Occipital lobe (tissue), 3 donors: ENCODE measurements at places on chromosomes 3 and 15. TPM values are rescaled to one million over a fixed set of nuclear protein-coding genes. Genes with fewer than 3 reads are reported as not detected.

Gene GP5
- total RNA-seq = not detected

Gene EPHB3
- 3.9 TPM for total RNA-seq

Gene ETFA
- total RNA-seq = 66.3 TPM

Gene TTLL13
- 0.31 TPM for total RNA-seq

Gene ITPKA
- total RNA-seq = 0.31 TPM

Gene CYP11A1
- not detected for total RNA-seq

Gene GRK7
- total RNA-seq = not detected

Gene CMC1
- total RNA-seq = 8.9 TPM

Gene TM2D3
- total RNA-seq = 85.3 TPM

Gene LRRC31
- not detected for total RNA-seq

Gene XIRP1
- not detected for total RNA-seq

Gene PYDC2
- total RNA-seq = not detected

Gene TLNRD1
- total RNA-seq = 8.6 TPM

Gene FETUB
- total RNA-seq = not detected

Gene ZNF80
- total RNA-seq = not detected

Gene IRAK2
- 3.7 TPM for total RNA-seq

Gene ATP2B2
- 79.5 TPM for total RNA-seq

Gene MSL2
- total RNA-seq = 31.5 TPM

Gene ARNT2
- 56.6 TPM for total RNA-seq

Gene NANOGP8
- total RNA-seq = not detected

Gene CFAP161
- total RNA-seq = 2.7 TPM

Gene CERS3
- total RNA-seq = 1.1 TPM

Gene KLHL40
- not detected for total RNA-seq

Gene RHCG
- total RNA-seq = 2.7 TPM

Gene CPLX3
- 1.6 TPM for total RNA-seq

Gene SLCO2A1
- total RNA-seq = 0.78 TPM

Gene CD200
- 41.6 TPM for total RNA-seq

Gene PLSCR2
- not detected for total RNA-seq

Gene GP9
- total RNA-seq = not detected

Gene TCAIM
- 60.5 TPM for total RNA-seq

Gene CLN6
- total RNA-seq = 7.6 TPM

Gene A4GNT
- not detected for total RNA-seq

Gene MESP2
- total RNA-seq = not detected

Gene ALPK3
- 1.6 TPM for total RNA-seq

Gene CPEB1
- total RNA-seq = 2.8 TPM

Gene DNASE1L3
- 0.94 TPM for total RNA-seq

Gene SLC9C1
- under 0.01 TPM for total RNA-seq

Gene SLC22A14
- 0.31 TPM for total RNA-seq

Gene BFSP2
- 1.1 TPM for total RNA-seq

Gene ZNF660
- total RNA-seq = 14.3 TPM

Gene STRA6
- total RNA-seq = 2.3 TPM

Gene KCNAB1
- total RNA-seq = 15.3 TPM

Gene GOLGA6D
- total RNA-seq = not detected

Gene PP2D1
- not detected for total RNA-seq

Gene FILIP1L
- total RNA-seq = 1.2 TPM

Gene ENTPD3
- 1.6 TPM for total RNA-seq

Gene SEMA3B
- total RNA-seq = 2.3 TPM

Gene TEX9
- 23.2 TPM for total RNA-seq
